Gastroesophageal sphincter (tissue), 4 donors: ENCODE measurements at places on chromosomes 2 and 18. TPM values are rescaled to one million over a fixed set of nuclear protein-coding genes. Genes with fewer than 3 reads are reported as not detected.

- ATAC-seq: no peak
These were observed 1609.3 kb upstream of the ZEB2 start for GRCh38 chr2:146129231-146129630.

DNA sequence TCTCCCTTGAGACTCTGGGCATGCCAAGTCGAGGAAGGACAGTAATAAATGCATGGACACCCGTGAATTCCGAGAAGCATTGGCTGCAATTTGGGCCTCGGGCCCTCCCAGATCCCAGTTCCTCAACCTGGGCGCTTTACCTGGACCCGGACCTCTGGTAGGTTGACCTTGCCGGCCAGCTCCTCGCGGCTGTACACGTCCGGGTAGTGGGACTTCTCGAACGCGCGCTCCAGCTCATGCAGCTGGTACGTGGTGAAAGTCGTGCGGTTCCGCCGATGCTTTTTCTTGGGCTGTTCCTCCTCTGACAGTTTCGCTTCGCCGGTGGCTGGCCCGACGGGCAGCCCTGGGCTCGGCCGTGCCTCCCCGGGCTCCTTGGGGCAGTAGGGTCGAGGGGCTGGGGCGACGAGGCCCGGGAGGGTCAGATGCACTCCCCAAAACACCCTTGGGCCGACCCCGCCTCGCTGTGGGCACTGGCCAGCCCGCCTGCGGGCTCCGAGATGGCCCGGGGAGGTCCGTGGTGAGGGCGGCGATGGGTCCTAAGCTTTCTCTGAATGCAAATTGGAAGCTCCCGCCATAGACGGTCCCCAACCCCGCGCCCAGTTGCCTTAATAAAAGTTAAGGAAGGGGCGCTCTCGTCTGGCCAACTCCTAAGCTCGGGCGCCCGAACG, 899 bp downstream of the RAX start:
- no peak for ATAC-seq

DNA sequence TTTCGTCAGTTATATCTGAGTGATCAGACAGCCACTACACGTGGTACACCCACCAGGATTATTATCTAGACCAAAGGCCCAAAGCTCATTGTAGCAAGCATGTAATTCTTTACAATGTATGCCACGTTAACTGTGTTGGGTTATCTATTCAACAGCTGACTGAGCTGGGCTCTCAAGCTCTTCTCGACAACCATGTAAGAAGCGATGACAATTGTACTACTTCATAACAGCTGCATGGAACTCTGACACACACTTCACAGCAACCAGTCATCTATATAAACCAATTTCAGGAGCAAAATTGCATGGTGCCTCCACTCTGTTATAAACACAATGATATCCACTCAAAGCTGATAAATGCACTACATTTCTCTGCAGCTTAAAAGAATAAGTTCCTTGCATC, 701.8 kb downstream of the NR4A2 start:
- ATAC-seq: no peak

GRCh38 chr2:106537791-106538191, 50.6 kb downstream of the CD8B2 start:
- ATAC-seq: no peak

GRCh38 chr2:110979471-110980338, 141.0 kb upstream of the BCL2L11 start:
- ATAC-seq: no peak

- ATAC-seq: peak; percentile 31
These were observed 89.0 kb upstream of the SLC14A2 start for GRCh38 chr18:45526114-45526841.

DNA sequence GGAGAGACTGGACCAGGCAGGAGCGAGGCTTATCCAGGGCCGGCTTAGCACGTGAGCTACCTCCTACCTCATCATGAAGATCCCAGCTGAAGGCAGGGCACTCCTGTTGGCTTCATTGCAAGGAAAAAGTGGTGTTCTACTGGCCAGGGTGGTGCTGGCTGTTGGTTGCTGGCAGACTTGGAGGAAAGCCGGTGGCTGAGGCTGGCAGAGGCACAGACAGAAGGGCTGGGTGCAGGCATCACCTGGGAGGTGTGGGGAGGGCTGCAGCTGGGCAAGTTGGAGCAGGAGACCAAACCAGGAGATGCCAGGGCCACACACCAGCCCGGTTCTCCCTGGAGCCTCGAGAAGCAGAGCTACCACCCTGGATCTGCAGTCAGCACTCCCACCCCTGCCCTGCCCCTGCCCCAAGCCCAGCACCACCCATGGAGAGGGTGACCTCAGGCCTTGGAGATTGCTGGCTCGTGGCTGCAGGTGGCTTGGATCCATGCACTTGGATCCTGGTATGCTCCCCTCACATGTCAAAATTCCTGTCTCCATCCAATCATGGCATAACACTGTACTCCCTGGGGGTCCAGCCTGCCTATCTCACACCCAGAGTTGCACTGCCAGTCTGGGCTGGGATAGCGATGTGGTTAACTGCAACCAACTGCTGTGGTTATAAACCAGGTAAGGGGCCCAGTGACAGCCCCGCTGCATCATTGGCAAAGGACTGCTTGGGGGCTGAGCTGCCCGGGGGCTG, 49.7 kb downstream of the GLI2 start:
- no peak for ATAC-seq

DNA sequence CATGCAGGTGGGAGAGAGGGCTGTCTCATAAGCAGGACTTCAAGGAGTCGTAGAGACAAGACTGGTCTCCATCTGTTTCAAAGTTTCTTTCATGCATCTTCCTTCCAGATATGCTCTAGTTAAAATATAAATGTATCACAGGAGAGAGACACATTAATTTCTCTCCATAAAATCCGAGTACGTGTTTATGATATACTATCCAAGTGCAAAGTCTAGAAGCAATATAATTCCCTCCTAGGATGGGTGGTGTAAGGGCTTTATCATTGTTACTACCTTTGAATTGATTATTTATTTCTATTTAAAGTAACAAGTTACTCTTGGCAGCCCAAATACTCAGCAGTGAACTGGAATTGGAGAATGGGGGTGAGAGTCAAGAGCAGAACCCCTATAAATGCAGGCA, 172.3 kb downstream of the LRRTM1 start:
- no peak for ATAC-seq

DNA sequence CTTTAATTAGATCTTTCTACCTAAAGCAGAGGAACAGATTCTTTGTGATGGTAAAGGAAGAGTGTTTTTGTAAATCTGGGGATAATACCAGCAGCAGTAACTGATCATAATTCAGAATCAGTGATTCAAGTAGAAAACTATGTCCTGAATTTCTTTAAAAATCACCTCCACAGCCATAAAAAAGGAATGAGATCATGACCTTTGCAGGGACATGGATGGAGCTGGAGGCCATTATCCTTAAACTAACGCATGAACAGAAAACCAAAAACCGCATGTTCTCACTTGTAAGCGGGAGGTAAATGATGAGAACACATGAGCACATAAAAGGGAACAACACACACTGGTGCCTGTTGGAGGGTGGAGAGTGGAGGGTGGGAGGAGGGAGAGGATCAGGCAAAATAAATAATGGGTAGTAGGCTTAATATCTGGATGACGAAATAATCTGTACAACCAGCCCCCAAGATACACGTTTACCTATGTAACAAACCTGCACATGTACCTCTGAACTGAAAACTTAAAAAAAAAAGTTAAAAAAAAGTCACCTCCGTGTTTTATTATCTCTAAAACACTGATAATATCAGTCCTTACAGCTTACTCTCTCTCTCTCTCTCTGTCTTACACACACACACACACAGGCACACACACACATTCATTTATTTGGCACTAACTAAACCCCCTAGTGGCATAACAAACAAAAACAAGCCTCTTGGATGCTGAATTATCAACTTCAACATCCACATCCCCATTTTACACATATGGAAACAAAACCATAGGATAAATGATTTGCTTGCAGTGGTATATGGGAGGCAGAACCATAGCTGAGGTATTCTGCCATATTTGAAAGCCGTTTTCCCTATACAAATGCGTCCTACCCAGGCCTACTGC, 1.4 kb downstream of the TM4SF20 start:
- ATAC-seq: no peak

DNA sequence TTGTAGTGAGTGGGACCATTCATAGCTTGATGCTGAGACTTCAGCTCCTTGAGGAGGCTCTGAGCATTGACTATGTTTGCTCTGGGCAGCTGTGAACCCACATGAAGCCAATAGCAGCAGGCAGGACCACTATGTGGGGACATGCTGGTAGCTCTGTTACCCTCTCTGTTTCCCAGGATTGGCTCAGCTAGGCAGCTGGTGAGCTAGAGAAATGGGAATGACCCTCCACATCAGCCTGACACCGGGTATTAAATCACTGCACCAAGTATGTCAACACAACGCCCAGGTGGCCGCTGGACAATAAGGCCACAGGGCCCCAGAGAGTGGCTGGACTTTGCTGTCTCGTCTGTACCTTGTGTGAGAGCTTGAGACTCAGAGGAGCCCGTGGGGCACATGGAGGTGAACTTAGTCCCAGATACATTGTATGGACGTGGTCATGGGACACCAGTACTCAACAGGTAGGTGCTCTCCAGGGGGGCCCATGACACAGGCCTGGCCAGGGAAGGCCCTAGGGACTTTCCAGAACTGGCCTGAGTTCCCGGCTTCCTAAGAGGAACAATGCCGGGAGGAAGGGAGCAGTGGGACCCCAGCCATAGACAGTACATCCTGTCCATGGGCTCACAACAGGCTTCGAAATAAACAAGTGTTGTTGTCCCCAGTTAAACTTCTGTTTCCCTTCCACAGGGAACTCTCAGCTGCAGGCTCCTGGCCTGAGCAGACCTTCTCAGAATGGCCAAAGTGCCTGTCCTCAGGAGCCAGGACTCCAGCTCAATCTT, 35.2 kb downstream of the HS1BP3 start:
- no peak for ATAC-seq

DNA sequence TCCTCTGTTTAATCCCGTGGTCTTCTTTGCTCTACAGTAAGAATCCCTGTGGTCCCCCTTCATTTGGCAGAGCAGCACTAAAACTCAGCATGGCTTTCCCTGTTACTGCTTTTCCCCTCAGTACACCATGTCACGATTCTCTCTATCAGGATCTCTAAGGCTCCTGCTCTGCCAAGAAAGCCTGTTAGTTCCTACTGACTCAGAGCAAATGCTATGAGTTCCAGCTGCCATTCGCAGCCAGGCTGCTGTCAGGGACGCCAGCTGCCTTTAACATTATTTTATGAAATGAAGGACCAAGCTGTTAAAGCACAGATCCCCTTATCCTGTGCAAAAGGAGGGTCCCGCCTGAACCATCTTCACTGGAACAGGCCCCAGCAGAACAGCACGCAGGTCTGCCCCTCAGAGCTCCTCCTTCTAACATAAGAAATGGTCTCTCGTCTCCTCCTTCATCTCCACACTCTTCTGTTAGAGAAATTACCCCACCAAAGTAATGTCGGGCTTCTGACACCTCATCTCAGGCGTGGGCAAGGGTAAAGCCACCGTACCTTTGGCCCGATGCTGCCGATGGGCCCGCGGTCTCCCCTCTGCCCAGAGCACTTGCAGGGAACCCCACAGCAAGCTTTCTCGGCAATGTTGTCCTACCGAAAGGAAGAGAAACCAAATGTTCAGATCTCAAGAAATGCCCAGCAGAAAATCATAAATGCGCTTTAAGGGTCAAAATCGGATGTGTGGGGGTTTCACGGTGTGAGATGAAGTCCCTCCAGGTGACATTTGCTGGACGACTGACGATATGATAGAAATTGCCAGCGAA, 52.6 kb downstream of the COL6A3 start:
- ATAC-seq: peak; percentile 64

- no peak for ATAC-seq
These were observed 55.4 kb downstream of the MALT1 start for GRCh38 chr18:58726671-58727070.

DNAH7 gene
- total RNA-seq: 0.67 TPM

EFEMP1 gene
- 70.5 TPM for total RNA-seq

PROKR1 gene
- total RNA-seq: 0.27 TPM

FABP1 gene
- not detected for total RNA-seq

MAB21L4 gene
- 0.27 TPM for total RNA-seq
